ENCODE measurements at places on chromosomes 4 and X.

- no peak for DNase-seq
These were observed 37.3 kb downstream of the RNF212 start for GRCh38 chr4:1075809-1076699.

GRCh38 chr4:119087121-119087520 is 48.5 kb upstream of the MYOZ2 start:
- DNase-seq = no peak

GRCh38 chrX:136658151-136658550 is 10.2 kb downstream of the CD40LG start:
- DNase-seq = no peak

GRCh38 chr4:9970399-9971011 is 50.8 kb downstream of the SLC2A9 start:
- DNase-seq = no peak

DNA sequence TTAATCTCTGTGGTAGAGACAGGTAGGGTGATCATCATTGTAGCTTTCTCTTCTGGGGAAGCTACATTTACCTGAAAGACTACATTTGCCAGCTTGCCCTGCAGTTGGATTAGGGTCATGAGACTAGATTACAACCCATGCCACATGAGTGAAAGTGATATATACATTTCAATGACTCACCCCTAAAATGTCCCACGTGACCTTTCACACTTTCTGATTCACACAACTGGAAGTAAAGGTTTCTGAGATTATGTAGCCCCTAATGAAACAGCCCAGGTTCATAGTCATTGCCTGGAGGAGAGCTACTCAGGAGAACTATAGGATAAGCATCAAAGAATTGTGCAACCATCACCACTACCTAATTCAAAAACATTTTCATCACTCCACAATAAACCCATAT is 17.8 kb downstream of the PDCL2 start:
- DNase-seq = no peak

DNA sequence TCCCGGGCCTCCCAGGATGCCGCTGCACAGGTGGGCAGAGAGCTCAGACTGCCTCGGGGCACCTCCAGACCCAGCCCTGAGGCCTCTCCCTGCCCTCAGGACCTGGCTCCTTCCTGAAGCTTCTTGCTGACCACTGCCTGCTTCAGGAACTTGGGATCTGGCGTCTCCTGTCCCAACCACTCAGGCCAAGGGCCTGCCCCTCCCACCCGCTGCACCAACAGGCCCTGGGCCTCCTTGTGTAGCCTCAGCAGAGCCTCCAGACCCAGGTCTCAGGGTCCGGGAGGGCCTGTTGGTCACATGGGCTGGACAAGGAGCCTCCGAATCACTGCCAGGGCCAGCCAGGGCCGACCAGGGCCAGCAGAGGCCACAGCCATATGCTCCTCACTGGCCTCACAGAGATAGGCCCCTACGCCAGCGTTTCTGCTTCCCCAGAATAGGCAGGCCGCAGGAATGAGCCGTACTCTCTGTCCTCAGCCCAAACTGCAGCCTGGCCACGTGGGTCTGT is 2.8 kb downstream of the MXD4 start:
- DNase-seq = no peak

GRCh38 chr4:40842725-40843423 is 93.1 kb downstream of the NSUN7 start:
- no peak for DNase-seq

Data from C1 segment of cervical spinal cord (tissue), 14 donors.